Karpas-422 (cell line): ENCODE measurements at places on chromosomes 6 and 20.
A peak's percentile ranks its signal among the peaks of the same experiment; 100 is the strongest.

DNA sequence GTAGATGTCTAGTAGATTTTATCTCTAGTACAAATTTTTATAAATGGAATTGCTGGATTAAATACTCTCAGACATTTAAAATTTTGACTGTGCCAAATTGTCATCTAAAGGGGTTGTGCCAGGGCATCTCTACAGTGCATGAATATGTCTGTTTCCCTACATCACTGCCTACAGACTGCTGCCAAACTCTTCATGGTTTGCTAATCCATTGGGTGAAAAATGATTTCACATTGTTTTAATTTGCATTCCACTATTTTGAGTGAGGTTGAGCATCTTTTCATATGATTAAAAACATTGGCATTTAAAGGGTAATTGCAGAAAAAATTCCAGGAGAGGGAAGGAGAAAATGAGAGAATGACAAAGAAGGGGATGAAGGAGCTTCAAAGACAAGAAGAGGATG lies 267.7 kb upstream of the RNF24 start:
- DNase-seq, result no peak

- no peak for DNase-seq
These were observed 2.7 kb upstream of the DLL1 start for GRCh38 chr6:170293341-170294231.

DNA sequence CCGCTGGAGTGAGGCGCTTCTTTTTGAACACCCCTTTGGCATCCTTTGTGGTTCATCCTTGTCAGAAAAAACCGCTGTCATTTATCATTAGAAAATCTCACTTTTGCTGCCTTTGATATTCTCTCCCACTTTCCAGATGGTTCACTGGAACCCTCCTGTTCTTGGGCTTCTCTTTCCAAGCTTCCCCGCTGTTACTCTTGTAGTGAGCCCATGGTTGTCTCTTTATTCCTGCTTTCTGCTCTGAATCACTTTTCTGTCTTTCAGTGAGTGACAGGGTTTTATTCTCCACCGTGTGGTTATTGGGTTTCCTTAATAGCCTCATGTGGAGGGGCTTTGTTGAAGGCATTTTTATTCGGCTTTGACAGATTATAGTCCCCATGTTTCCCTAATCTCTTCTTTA lies 117.0 kb downstream of the FARS2 start:
- no peak for DNase-seq

GRCh38 chr6:157869673-157870302 lies 46.7 kb downstream of the SNX9 start:
- no peak for DNase-seq

DNA sequence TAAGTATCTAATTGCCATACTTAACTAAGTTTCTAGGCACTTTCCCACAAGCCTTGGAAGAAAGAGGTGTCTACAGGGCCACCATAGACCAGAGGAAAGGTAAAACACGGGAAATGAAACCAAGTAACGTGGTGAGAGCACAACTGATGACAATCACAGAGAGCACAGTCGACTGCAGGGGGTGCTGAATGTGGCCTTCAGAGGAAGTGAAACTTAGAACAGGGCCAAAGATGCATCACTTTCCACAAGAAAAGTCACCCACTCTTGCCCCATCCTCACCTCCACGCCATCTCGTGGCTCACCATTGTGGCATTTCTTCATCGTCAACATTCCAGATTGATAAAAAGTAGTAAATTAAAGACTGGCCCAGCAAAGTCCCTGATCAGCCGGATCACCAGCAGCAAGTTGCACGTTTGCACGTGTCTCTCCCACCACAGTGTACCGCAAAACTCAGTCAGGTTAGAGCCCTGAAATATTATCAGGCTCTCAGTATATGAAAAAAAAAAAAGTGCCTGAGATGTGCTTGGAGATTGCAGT lies 31.4 kb downstream of the HIVEP2 start:
- peak; percentile 85 for DNase-seq

- DNase-seq, result no peak
These were observed 41.9 kb upstream of the SDHAF4 start for GRCh38 chr6:70524721-70525286.

- no peak for DNase-seq
These were observed 92.1 kb upstream of the NEDD9 start for GRCh38 chr6:11324453-11325015.

GRCh38 chr6:156396791-156397418 lies 380.3 kb upstream of the ARID1B start:
- DNase-seq, result no peak

DNA sequence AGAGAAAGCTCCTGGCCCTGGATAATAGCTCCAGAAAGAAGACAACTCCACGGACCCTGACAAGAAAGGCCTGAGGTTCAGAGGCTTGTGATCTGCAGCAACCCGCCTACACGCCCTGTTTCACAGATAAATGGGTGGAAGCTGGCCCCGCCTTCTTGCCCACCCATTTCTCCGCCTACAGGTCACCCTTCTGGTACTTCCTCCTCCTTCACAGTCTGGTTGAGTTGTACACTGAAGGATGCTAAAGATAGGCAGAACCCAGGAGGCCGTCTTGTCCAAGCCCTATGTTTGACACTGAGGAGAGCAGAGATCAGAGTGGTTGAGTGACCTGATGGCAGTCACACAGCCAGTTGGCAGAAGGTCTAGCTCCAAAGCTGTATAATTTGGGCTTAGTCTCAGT lies 34.2 kb upstream of the MDGA1 start:
- DNase-seq, result peak; percentile 85

DNA sequence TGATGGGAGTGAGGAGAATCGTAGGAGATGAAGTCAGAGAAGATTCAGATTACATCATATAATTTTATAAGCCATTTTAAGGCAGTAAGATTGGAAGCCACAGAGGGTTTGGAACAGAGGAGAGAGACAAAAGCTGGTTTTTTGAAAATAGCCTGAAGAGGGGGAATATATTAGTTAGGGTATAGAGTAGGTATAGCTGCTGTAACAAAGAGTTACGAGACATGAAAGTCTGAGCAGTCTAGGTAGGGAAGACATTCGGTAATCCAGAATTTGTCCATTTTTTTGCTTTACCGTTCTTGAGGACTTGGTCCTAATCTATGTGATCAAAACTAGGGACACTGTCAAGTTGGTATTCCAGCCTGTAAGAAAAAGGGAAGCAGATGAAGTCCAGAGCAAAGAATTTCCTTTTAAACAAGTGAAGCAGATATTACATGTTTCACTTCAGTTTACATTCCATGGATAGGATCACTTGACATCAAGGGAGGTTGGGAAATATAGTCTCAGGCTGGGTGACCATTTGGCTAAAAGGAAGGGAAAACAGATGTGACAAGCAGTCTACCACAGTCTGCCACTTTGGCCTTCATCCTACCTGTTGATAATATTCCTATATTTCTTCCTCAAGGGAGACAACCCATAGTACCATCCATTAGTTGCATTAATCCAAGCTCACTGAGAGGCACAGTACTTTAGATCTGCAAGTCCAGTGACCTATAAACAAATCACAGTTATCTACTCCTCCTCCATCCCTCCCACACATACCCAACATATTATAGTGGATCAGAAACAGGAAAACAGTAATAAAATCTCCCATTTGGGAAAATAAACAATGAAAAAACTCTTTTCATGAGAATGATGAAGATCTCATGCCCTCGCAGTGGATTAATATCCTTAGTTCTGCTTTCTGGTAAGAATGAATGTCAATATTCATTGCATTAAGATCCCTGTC lies 10.2 kb downstream of the FAM135A start:
- DNase-seq, result no peak

- DNase-seq, result peak; percentile 23
These were observed 19.5 kb upstream of the IER3 start for GRCh38 chr6:30763618-30764489.

DNA sequence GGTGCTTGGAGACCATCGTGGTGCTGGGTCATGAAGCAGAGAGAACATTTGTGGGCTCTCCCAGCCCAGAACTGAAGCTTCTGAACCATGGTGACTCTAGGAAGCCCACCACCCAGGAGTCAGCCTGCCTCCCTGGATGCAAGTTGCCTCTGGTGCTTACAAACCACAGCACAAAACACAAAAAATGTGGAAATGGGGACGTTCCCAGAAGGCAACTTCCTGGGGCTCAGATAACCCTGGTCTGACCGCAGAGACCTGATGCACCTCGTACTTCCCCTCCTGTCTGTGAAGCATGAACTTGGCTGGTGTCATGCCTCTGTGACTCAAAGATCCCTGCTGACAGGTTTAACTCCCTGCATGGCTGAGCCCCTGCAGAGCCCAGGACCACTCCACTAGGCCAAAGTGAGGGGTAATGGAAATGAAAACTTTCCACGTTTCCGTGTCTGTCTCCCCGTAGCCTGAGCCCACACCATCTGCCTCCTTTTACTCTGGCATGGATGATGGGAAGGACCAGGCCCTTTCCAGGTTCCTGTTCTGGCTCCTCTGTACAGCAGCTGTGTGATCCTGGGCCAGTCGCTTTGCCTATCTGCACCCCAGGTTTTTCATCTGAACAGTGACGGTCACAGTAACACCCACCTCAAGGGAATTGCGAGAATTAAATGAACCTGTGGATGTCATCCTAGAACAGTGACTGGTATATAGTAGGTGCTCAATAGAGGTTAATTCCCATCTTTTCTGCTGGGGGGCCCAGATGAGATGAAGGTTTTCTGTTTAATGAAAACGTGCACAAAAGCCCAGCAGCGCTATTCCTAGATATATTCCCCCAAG lies 57.7 kb downstream of the PPP1R16B start:
- peak; percentile 49 for DNase-seq
